ENCODE measurements at places on chromosomes 2 and 18.

- no peak for DNase-seq
Observed at GRCh38 chr2:200494048-200494447, 15.8 kb downstream of the KCTD18 start.

- DNase-seq: no peak
Observed at GRCh38 chr18:50836521-50836957, 16.7 kb upstream of the MRO start.

GRCh38 chr18:2651981-2652380 lies 3.5 kb upstream of the SMCHD1 start:
- DNase-seq: no peak

DNA sequence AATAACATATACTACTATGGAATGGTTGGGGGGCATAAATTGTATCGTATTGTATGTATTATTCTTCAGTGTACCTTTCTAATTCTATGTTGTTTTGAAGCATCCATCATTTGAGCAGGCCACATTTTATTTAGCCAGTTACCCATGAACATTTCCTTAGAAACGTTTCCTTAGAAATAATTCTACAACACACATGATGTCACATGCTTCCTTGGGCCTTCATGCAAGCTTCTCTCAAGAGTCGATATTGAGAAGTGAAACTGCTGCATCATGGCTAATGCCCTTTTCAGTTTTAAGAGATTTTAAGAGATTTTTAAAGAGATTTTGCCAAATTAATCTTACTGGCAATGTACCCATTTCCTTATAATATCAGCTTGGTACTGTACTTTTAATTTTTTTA lies 63.9 kb downstream of the ALPK2 start:
- DNase-seq: no peak

DNA sequence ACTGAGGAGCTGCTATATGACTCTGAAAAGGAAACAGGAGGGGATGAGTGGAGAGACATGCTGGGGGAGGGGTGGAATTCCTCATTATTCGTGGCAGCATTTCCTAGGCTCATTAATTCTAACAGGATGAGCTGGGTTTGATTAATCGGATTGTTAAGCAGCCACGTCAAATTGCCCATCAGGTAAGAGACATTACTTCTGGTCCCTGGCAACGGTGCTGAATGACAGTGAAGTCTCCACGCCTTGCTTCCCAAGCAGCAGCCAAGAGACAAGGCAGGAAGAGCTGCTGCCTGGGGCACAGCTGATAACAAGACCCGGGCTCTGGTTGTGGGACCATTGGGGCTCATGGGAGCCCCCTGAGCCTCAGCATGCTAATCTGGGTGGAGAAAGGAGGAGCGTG lies 86.6 kb downstream of the MARCHF4 start:
- DNase-seq: no peak

GRCh38 chr18:27583466-27583865 lies 398.4 kb upstream of the CHST9 start:
- DNase-seq: no peak

DNA sequence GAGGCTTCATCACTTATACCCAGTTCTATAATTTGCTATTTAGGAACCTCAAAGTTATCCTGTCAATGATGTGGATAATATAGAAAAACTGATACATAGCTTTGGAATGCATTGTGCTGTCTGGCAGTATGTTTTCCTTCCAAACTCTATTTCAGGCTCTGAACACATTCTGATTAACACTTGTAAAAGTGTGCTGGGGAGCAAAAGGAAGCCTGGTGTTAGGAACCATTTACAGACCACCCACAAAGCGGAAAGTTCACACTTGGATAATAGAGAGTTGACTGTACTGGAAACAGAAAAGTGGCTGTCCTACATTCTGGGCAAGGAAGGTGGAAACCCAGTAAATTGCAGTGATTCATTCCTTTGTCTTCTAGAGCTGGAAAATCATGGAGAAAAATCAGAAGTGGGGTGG lies 114.5 kb upstream of the ZFP36L2 start:
- no peak for DNase-seq

DNA sequence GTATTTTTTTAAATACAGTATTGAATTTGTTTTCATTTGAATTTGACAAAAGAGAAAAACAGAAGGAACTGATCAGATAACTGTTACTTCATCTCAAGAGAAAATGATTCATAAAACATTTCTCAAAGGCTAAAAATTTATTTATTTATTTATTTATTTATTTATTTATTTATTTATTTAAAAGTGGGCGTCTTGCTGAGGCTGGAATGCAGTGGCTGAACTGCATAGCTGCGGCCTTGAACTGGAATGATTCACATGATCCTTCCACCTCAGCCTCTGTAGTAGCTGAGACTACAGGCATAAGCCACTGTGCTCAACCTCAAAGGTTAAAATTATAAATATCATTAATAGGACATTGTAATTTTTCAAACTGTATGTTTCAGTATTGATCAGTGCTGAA lies 4.5 kb upstream of the PUM2 start:
- DNase-seq: no peak

GRCh38 chr18:2515171-2515787 lies 56.0 kb downstream of the METTL4 start:
- no peak for DNase-seq

GRCh38 chr2:13813236-13813635 lies 819.3 kb upstream of the LRATD1 start:
- no peak for DNase-seq

- DNase-seq: no peak
Observed at GRCh38 chr2:115624332-115624731, 1181.9 kb downstream of the DPP10 start.

- no peak for DNase-seq
Observed at GRCh38 chr2:152743002-152743401, 24.6 kb downstream of the ARL6IP6 start.

GRCh38 chr2:18630941-18631340 lies 41.6 kb upstream of the NT5C1B start:
- no peak for DNase-seq

- no peak for DNase-seq
Observed at GRCh38 chr2:3131636-3132326, 245.8 kb downstream of the EIPR1 start.
